Esophagus mucosa (tissue), 1 donor: ENCODE measurements at places on chromosomes 1 and 21.

DNA sequence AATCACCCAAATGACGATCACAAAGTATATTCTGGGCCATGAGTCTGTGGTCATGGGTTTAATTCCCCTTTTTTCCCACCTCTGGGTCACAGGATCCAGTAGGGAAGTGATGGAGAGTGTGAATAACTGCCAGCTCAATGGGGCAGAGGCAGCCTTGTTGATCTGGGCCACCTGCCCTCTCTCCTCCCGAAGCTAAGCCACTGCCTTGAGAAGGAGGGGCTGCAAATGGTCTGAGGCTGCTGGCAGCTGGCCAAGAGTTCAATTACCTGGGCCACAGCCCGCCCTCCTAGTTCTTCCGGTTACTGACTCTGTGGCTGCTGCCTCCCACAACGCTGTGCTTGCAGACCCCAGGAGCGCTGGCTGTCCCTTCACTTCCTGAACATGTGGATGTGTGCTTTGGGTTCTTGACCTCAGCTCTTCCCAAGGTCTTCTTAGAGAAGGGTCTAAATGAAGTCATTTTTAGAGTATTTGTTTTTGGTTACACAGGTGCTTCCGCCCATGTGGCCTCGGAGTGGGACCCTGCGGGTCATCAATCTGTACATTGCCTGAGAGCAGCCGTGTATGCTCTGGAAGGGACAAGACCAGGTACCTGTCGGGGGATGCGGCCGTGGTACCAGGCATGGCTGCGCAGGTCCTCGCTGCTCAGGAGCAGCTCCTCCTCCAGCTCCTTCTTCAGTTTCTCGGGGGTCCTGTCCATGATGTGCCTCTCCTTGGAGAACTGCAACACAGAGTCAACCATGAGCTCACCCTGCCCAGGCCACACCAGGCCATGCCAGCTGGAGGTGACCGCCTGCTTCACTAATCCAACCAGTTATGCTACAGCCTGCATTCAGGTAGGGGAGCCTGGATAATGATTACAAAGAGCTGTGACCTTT lies 89.7 kb downstream of the BCAR3 start:
- peak; percentile 42 for ATAC-seq

GRCh38 chr1:157240495-157241184 lies 102.4 kb upstream of the ETV3 start:
- ATAC-seq: no peak

- peak; percentile 65 for ATAC-seq
These were observed 58.5 kb downstream of the FOXO6 start for GRCh38 chr1:41419584-41420295.

GRCh38 chr1:172416496-172417035 lies 3.9 kb upstream of the C1orf105 start:
- no peak for ATAC-seq

- ATAC-seq: no peak
These were observed 2.8 kb downstream of the ACTRT2 start for GRCh38 chr1:3024019-3024418.
